A172 (cell line): ENCODE measurements at places on chromosomes 4 and X.

- DNase-seq, result no peak
Measured at GRCh38 chrX:117998171-117998570, 118.4 kb downstream of the KLHL13 start.

DNA sequence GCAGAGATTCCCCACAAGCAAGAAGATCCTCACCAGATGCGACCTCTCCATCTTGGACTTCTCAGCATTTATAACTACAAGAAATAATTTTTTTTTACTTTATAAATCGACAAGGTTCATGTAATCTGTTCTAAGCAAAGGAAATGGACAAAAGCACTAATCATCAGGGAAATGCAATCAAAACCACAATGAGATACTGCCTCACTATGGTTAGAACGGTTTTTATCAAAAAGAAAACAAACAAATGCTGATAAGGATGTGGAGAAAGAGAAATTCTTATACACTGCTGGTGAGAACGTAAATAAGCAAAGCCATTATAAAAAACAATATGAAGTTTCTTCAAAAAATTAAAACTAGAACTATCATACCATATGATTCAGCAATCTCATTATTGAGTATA lies 1382.6 kb downstream of the ARAP2 start:
- DNase-seq, result peak; percentile 52

- DNase-seq, result peak; percentile 7
Measured at GRCh38 chr4:85964298-85964697, 395.6 kb downstream of the MAPK10 start.

DNA sequence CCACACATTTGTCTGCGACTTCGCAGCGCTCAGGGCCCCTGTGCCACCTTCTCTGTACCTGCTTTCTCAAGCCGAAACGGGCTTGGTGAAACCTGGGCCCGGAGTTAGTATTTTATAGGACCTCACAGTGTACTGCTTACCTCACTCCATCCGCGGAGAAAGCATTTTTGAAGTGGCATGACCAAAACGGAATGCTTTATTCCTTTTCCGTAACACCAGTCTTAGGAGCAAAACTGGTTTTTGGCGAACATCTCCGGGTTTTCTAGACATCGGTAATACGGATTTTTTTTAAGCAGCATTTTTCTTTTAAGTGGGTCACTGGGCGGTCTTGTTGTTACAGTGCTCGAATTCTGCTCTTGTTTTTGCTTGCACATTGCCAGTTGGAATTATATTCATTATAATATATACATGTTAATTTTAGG lies 3.6 kb downstream of the ZIC3 start:
- no peak for DNase-seq

DNA sequence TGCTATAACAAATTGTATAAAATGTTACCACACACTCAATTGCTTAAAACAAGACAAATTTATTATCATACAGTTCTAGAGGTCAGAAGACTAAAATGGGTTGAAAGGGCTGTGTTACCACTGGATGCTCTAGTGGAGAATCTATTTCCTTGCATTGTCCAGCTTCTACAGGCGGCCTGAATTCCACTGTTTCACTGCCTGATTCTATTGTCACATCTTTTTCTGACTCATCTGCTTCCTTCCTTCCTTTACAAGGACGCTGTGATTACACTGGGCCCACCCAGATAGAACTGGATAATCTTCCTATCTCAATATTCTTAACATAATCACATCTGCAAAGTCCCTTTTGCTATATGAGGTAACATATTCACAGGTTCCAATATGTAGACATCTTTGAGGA lies 19.4 kb upstream of the ARMCX1 start:
- DNase-seq, result no peak

DNA sequence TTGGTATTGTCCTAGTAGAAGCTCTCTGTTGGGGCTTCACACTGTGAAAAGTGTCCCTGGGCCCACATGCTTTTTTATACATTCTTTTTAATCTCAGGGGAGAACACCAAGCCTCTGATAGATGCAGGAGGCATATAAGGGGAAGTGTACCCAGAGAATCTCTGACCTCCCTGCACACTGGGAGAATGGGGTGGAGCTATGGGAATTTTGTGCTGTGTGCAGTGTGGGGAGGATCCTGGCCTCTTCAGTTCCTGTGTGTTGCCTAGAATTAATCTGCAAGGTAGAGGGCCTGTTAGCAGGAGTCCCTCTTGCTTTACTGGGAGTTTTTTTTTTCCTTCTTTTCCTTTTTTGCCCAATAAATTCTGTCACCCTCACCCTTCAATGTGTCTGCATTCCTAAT lies 49.2 kb upstream of the SPIN4 start:
- DNase-seq, result no peak

DNA sequence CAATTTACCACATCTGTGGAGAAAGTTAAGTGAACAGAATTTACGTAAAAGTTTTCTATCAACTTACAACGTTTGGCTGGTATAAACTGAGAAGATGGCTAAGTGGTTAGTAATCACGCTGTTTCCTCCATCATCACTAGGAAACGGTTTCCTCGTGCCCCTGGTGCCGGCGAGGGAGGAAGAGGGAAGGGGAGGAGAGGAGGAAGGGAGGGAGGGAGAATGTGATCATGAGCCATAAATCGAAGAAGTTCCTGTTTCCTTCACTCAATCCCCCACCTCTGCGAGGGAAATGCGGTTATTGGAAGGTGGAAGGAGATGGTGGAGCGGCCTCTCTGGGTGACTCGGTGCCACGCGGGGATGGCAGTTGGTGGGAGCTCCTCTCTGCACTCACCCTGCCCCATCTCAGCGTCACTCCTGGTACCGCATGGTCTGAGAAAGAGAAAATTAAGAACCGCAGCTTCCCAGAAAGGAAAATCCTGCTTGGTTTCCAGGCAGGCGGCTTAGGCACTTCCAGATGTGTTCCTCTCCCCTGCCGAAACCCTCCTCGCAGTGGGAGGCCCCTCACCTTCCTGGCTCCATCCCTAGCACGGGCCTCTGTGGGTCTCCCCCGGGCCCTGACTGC lies 216.8 kb downstream of the AFAP1 start:
- DNase-seq, result peak; percentile 23

- no peak for DNase-seq
Measured at GRCh38 chrX:79082899-79083298, 61.6 kb upstream of the GPR174 start.

DNA sequence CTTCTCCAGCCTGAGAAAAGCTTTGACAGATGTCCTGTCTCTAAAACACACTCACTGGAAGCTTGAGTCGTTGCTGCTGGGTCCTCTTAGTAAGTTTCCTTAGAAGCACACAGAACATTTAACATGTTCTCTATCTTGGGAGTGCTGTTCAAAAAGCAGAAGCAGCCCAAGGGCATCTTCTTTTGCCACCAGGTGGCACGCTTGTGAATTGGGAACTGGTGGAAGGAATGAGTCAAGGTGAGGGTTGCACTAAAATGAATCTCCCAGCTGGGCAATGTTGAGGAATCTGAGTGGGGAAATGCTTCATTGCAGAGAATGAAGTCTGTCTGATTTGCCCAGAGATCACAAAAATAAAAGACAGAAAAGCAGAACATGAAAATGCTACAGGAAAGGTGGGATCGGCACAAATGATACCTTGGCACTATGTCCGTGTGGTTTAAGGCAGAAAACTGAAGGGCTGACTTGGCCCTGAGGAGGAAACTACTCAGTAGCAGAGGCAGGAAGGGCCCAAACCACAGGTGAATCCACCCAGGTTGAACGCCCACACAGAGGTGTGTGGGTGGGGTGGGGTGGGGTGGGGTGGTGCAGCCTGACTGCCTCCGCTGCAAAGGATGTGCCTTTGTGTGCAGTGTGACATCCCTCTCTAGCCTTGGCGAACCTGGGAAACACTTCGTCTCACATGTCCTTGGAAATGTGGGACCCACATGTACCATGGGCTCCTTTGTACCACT lies 26.0 kb downstream of the KIT start:
- DNase-seq, result peak; percentile 18

DNA sequence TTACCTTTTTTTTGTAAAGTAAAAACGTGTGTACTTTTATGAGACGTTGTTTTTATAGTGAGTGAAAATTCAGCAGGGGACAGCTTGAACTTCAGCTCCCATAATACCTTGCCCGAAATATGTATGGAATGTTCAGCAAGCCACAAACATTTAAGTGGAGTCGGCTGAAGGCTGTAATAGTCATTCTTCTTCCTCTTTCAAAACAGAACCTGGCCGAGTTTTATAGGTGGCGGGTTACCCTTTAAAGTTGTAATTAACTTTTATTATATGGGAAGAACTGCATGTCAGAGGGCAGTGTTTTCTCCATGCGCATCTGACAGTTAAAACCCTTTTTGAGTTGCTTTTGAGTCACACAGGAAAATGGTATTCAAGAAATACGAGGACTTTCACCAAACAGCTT lies 50.7 kb downstream of the CLDN34 start:
- DNase-seq, result peak; percentile 92

- DNase-seq, result no peak
Measured at GRCh38 chr4:48379587-48380180, 38.4 kb downstream of the SLAIN2 start.

- peak; percentile 53 for DNase-seq
Measured at GRCh38 chr4:150209140-150209829, 131.0 kb downstream of the DCLK2 start.

DNA sequence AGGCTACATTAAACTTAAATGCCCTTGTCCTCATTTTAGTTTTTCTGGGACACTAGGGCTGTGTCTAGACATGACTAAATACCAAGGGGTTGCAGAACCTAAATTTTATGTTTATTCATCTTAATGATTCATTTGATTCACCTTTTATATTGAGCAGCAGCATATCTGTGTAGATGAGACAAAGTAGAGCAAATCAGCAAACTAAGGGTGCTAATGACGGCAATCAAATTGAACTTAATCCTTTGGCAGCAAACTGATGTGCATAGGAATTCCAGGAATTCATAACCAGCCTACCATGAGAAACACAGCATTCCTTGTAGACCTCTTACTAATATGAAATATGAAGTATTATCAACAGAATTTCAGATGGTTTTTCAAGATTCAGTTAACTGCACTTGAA lies 25.1 kb downstream of the EPHA5 start:
- no peak for DNase-seq

GRCh38 chr4:80188801-80189458 lies 8.4 kb upstream of the PRDM8 start:
- no peak for DNase-seq

DNA sequence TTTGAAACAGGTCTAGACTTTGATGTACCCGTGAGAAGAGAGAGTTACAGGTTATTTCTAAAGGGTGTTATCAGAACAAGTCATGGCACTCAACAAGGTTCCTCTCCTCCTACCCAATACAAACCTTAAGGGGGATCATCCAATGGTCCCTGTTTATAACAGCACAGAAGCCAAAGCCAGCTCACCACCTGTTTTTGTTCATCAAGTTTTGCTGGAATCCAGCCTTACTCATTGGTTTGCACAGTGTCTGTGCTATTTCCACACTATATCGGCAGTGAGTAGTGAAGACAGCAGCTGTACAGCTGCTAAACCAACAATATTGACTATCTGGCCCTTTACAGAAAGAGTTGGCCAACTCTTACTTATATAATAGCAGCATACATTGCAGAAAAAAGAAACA lies 262.1 kb upstream of the STS start:
- DNase-seq, result no peak

DNA sequence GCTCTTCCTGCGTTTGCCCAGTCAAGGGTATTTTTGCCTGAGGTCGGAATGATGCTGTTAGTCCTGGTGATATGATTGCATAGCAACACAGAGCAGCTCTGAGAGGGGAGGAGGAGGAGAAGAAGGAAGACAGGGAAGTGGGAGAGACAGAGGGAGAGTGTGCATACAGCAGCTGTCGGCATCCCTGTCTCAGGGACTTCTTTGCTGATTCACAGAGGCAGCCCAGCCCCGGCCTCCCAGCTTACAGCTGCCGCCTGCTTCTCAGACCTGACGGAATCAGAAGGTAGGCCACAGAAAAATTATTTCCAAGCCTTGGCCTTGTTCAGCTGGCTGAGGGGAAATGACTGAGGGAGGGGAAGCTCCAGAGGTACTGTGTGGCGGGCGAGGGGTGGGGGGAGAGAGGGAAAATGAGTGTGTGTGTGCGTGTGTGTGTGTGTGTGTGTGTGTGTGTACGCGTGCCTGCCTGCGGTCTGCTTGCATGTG lies 319 bp downstream of the DRP2 start:
- DNase-seq, result no peak

DNA sequence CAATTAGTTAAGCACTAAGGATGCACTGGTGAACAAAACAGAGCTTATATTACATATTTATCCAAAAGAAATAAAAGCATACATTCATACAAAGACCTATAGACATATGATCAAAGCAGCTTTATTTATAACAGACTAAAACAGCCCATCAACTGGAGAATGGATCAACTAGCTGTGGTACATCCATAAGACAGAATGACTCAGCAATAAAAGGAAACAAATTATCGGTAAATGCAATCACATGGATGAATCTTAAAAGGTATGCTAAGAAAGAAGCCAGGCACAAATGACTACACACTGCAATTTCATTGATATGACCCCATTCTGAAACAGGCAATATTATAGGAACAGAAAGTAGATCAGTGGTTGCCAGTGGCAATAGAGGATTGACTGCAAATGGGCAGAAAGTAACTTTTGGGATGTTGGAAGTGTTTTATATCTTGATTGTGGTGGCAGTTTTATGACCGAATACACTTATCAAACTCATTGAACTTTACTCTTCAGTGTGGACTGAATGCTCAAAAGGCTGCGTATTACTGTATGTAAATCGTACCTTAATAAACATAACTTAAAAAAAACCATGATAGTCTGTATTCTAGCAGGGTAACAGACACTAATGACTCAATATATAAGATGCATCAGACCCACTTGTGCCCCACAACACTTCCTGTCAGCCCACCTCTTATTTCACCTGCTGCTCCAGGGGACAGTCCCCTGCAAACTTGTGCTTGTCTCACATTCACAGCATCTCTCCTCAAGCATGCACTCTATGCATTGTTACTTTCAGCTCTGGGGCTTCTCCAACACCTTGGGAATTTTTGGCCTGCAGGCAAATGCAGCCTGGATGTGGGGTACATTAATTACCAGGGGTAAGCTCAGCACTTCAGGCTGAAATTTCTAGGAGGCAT lies 59.1 kb downstream of the MID1IP1 start:
- DNase-seq, result no peak
